ENCODE measurements at places on chromosomes 2 and 18.

DNA sequence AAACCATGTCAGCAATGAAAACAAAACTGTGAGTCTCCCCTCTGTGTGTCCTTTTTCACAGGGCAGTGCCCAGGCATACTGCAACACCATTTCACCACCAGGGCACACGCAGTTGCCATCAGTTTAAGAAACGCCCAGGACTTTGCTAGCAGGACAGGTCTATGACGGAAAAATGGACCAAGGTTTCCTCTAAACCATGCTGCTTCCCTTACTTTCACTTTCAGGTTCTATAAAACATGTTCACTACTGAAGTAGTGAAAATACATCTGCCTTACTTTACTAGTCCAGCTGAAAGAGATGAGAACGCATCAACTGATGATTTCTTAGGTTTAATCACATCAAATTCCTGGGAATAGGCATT lies 110.5 kb downstream of the TCF4 start:
- no peak for DNase-seq

DNA sequence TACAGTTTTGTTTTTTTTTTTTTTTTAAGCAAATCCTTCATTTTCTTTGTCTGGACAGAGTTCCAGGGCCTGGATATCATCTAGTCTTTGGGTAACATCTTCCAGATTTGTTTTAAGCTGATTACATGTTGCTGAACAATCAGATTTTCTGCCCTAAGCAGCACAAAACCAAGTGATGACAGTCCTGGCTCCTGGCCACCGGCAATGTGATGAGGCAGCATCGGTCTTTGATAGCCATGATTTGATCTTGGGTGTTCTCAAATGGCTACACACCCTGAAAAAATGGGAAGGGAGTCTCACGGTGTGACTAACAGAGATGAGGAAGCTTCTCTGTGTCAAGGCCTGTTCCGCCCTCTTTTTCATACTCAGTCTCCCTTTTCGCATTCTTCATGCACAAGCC lies 708.6 kb upstream of the ZEB2 start:
- no peak for DNase-seq

DNA sequence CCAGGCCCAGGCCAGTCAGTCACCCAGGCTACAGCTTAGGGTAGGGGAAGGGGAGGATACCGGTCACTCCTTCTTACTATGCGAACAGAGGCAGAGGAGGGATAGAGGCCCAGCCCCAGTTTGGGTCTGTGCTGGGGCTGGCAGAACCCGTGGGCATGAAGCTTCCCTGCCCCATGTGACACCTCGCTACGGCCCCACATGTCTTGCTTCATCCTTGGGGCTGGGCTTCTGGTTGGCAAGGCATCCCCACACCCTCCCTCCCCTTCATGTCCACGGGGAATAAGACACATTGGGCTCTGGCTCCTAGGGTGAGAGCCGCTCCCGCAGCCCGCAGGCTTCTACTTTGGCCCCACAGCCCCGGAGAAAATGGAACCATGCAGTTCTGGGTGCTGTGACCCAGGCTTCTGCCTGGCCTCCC lies 32.4 kb downstream of the HS1BP3 start:
- no peak for DNase-seq

GRCh38 chr2:174621323-174621722 lies 23.7 kb upstream of the WIPF1 start:
- DNase-seq: no peak

- no peak for DNase-seq
These were observed 61.0 kb downstream of the TMEM163 start for GRCh38 chr2:134657650-134658250.

DNA sequence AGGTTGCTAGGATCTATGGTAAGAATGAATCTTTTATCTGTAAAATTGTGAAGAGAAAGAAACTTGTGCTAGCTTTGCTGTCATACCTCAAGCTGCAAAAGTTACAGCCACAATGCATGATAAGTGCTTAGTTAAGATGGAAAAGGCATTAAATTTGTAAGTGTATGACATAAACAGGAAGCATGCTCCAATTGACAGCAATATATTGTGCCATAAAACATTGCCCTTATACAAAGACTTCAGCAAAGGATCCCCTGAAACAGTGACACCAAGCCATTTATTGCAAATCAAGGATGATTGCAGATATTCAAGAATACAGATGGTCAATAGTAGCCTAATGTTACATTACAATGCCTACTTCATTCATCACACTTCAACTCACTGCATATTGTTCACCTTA lies 283.1 kb downstream of the CPS1 start:
- no peak for DNase-seq

- DNase-seq: no peak
These were observed 23.0 kb downstream of the HEATR5B start for GRCh38 chr2:37061013-37061711.
